Fibroblast of skin of right quadriceps (primary cell): ENCODE measurements at places on chromosomes 12 and 14.
A peak's percentile ranks its signal among the peaks of the same experiment; 100 is the strongest.

DNA sequence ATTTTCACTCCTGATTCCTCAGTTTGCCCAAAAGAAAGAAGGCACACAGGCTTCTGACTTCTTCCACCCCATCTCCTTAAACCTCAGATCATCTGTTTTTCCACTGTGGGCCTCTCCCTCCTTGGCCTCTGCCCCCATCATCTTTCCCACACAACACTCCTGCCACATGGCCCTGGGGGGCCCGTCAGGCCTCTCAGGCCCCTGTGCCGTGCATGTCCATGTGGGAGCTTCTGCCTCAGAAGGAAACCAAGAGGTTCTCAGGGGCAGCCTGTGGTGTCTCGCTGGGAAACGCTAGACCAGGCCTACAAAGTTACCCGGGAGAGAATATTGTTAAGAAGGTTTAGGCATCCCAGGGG is 8.0 kb downstream of the KLHL33 start:
- no peak for DNase-seq

DNA sequence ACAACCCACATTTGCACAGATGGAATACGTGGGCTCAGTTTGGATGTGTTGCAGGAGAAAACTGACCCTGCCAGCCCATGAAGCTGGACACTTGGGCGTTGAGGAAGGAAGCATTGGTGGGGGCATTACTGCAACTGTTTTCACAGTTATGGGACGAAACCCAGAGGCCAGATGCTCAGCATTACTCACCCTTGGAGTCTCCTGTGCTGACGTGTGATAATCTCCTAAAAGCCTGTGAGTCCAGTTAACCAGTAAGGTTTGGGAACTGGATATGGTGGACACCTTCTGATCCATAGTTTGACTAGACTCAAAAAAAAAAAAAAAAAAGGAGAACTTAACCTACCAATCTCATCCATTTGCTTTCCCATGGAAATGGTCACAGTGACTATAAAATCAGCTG is 52.8 kb upstream of the EGLN3 start:
- DNase-seq = no peak

DNA sequence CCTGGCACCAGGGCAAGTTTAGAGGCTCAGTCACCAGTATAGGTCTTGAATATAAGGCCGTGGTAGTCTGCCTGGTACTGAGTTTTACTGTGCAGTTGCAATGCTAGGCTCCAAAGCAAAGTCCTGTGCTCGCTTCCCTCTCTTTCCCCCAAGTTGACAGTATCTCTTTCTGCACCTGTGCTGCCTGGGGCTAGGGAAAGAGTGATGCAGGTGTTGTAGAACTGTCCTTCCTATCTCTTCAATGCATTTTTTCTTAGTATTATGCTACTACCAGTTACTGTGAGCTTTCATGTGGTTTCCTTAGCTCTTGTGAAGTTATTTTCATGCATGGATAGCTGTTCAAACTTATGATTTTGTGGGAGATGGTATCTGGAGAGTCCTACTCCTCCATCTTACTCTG is 359.2 kb downstream of the SYT1 start:
- no peak for DNase-seq

GRCh38 chr12:100128512-100128908 is 14.2 kb downstream of the BLTP3B start:
- peak; percentile 55 for DNase-seq

GRCh38 chr12:74538491-74539258 is 1.0 kb downstream of the ATXN7L3B start:
- no peak for DNase-seq

DNA sequence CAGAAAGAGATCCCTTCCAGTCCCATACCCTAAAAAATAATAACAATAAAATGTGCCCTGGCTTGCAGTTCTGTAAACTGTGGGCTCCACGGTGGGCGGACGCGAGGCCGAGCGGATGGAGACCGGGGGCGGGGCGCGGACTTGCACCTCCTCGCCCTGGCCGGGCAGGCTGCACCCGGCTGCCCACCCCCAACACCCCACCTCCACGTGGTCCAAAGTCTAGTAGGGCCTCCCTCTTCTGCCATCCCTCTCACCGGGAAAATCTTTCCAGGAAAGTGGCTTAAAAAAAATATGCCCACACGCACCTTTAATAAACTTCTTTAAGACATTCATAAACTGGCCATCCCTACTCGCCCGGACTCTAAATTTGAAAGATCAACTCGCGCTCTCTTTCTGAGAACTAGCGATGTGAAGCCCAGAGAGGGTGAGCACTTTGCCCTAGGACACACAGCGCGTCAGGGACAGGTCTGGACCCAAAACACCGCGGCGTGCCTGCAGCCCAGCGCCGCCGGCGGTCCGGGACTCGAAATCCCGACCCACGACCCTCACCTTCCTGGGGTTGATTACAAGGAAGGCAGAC is 1.9 kb upstream of the BCL11B start:
- no peak for DNase-seq

DNA sequence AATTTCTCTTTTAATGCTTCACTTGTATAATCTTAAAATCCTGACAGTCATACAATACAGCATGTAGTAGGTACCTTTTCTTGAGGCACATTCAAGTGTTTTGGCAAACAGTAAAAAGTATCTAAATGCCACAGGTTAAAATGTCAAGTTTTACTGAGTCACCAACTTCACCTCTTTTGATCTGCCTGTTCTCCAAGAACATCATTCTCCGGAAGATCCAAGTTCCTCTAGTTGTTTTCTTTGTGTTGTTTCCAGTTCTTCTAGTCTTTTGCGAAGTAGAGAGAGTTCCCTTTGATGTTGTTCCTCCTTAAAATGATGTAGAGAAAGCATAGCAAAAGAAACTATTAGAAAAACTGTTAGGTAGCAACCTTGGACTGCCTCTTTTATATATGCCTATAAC is 151.1 kb downstream of the CEP83 start:
- DNase-seq = no peak

DNA sequence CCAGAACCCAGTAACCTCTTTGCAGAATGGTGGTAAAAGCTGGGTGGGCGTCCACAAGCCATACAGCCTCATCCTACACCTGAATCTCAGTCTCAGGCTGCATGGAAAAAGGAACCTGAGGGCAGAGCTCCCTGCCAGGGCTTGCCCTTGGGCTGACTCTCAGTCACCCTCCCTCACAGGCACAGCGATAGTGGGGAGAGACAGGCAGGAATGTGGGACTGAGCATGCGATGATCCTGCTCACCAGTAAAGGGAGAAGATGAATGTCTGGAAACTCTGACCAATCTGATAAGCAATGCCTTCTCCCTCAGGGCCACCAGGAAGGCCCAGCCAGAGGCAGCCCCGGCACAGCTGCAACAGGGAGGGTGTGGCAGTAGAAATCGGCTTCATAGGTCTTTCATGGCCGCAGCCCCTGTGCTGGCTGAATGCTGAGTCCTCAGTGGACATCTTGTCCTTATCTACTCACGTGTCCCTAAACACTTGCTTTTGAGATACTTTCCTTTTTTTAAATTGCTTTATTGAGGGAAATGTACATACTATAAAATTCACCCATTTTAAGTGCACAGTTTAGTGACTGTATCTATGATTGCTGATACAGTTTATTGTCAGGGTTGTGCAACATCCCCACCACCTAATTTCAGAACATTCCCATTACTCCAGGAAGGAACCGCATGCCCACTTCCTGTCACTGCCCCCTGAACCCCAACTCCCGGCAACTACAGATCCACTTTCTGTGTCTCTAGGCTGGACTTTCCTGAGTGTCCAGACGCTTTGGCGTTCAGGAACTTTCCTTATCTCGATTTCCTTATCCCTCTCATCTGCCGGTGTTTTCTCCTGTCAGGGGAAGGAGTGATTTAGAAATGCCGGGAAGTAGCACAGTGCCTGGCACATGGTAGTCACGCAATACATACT is 258.1 kb downstream of the PCNX1 start:
- peak; percentile 14 for DNase-seq

- no peak for DNase-seq
These were observed 299.2 kb upstream of the FKBP4 start for GRCh38 chr12:2495417-2496112.

- DNase-seq = peak; percentile 70
These were observed 87.8 kb downstream of the RIC8B start for GRCh38 chr12:106861984-106862916.

GRCh38 chr12:116261525-116262100 is 15.9 kb downstream of the MED13L start:
- peak; percentile 35 for DNase-seq

GRCh38 chr12:107126796-107127481 is 33.6 kb upstream of the CRY1 start:
- DNase-seq = peak; percentile 44

- DNase-seq = peak; percentile 100
These were observed 20.9 kb upstream of the GPRC5A start for GRCh38 chr12:12870465-12870864.

DNA sequence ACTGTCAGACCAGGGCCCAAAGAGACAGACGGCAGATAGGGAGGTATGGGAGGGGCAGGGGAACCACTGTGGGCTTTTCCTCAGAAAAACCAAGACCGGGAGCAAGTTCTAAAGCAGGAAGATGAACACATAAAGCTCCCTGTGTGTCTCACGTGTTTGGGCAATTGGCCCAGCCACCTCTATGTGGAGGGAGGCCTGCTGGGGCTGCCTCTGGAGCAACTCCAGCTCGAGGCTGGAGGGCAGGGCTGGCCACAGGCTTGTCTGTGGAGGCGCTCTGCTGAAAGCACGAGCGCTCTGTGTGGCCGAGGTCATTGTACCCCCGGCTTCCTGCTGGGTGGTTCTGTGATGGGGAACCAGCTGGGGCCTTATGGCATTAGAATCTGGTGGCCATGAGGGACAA is 36.4 kb downstream of the TRAFD1 start:
- DNase-seq = no peak

DNA sequence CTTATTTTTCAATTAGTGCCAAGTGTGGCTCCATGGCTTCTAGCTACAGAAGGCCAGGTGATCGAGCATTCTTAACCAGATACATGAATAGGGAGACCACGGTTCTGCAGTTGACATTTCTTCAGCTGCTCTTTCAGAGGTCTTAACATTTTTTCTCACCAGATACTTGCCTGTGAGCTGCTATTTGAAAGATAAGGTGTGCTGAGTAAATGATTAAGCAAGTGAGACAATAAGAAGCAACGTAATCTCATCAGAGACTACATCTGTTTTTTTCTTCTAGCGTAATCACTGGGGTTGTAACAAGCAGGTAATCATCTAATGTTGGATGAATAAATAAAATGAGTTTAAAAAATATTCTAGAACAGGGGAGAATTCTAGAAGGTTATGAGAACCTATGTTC is 912.9 kb downstream of the DIO2 start:
- DNase-seq = no peak

- DNase-seq = no peak
These were observed 58.3 kb upstream of the ISM2 start for GRCh38 chr14:77556946-77557345.

- DNase-seq = no peak
These were observed 49.2 kb downstream of the FBXW8 start for GRCh38 chr12:116959845-116960514.

- no peak for DNase-seq
These were observed 10.5 kb downstream of the LARP4 start for GRCh38 chr12:50411051-50411660.

GRCh38 chr14:99910337-99911309 is 117.4 kb downstream of the EML1 start:
- peak; percentile 91 for DNase-seq

DNA sequence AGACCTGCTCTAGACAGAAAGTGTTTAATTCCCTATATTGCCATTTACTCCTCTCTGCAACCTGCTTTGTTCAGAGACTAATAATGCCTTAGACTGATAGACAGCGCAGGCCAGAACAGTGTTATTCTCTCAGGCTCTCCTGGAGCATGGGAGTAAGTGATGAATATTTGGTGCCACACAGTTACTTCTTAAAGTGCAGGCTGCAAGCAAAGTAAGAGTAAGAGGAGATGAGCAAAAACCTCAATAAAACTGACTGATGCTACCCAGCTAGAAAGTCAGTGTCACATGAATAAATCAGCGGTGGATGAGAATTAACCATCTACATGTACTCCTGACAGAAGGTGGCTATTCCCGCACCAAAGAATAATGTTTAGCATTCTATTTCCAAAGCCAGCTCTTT is 9.9 kb downstream of the TRIM9 start:
- no peak for DNase-seq

- DNase-seq = no peak
These were observed 6.3 kb downstream of the GLI1 start for GRCh38 chr12:57465747-57466505.
